Vagina (tissue), 2 donors: ENCODE measurements at places on chromosomes 13 and 19.

- DNase-seq = no peak
Measured at GRCh38 chr13:43908156-43909126, 28.7 kb downstream of the LACC1 start.

- no peak for DNase-seq
Measured at GRCh38 chr19:41064974-41065569, 23.2 kb upstream of the CYP2A13 start.

DNA sequence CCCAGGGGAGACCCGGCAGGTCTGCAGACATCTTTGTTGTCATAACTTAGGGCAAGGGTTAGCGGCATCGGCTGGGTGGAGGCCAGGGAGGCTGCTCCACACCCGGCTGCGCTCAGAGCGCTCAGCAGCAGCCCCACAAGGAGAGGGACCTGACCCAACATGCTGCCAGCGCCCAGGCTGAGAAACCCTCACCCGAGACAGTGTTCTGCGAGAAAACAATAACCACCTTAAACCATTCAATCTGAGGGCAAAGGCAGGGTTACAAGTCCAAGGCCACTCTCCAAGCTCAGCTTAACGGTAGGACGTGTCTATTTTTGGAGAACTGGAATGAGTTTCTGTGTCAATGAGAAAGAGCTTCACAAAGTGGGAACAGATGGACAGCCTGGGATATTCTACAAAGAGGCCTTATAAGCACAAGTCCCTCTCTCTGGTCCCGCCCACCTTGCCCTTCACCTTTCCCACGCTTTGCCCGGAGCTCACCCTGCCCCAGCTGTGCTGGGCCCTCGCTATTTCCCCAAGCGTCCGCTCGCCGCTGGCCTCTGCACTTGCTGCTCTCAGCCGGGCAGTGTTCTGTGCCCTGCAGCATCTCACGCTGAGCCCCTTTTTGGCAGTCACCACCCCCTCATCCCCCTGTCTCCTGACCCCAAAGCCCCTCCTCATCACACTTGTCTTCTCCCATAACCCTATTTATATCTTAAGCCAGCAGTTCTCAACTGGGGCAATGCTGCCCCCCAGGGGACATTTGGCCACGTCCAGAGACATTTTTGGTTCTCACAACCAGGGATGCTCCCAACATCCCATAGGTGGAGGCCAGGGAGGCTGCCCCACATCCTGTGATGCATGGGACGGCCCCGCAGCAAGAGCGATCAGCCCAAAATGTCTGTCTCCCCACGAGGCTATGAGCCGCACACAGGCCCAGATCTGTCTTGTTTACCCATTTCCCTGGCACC lies 17.6 kb downstream of the PPP1R12C start:
- no peak for DNase-seq

- DNase-seq = no peak
Measured at GRCh38 chr13:97448503-97449251, 14.7 kb downstream of the RAP2A start.

- DNase-seq = no peak
Measured at GRCh38 chr19:34960940-34961679, 2.9 kb downstream of the ZNF792 start.

DNA sequence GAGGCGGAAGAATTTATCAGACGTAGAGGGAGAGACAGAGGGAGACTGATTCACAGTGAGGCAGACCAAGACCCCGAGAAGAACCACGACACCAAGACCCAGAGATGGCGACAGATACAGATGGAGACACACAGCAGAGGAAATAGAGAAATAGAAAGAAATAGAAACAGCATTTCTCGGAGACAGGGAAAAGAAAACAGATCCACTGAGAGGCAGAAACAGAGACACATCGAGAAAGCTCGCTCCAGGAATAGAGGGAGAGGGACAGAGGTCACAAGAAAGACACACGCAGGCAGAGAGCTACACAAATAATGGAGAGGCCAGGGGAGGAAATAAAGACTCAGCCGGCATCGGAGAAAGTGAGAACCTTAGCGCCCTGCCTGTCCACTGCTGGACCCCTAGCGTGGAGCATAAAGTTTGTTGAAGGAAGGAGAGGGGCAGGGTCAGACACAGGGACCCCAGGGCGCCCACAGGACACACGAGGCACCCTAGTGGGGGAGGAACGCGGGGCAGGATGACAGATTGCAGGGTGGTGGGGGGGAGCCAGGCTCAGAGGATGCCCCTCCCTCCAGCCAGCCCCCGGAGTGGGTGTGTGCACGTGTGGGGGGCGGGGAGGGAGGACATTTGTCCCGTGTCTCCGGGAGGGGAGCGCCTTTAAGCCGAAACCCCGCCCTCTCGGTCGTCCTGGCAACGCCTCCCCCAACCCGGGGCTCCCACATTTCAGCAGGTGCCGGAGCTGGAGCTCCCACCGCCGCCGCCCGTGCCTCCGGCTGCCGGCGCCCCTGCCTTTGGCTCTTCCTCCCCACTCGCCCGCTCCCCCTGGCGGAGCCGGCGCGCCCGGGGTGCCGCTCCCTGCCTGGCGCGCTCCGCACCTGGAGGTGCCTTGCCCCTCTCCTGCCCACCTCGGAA lies at the start of gene PRKCG:
PRKCG (plus strand) TSS at position 716 of the 909 bp plus-strand sequence. CDS start 298 bp downstream, outside the sequence.
- no peak for DNase-seq

DNA sequence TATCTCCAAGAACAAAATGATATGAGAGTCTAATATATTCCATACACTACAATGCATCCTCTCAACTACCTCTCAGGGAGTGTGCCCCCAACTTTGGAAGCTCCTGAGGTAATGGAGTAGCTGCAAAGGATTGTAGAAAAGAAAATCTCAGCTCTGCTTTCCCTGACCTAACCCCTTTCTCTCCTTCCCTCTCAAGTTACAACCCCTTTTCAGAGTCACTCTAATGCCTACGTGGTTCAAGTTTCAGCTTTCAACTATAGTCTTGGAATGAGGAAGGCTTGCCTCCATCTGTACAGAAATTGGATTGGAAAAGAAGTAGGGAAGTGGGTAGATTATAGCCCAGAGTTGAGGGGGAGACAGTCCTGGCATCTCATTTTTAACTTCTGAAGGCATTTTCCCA lies 256.0 kb downstream of the PCDH9 start:
- no peak for DNase-seq

- no peak for DNase-seq
Measured at GRCh38 chr13:97341135-97341534, 92.8 kb upstream of the RAP2A start.

DNA sequence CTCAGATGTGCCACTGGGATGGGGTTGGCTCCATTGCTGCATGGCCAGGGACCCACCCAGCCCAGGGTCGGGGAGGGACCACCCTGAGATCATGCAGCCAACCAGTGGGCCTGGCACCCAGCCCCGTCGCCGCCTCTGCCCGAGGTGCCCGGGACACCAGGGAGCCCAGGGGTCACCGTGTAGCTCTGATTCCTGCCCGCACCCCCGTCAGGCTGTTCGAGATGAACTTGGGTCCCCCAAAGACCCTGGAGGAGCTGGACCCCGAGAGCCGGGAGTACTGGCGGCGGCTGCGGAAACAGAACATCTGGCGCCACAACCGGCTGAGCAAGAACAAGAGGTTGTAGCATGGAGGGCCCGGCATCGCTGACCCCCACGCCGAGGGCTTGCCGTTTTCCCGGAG lies 4.6 kb downstream of the MRPL54 start:
- no peak for DNase-seq

DNA sequence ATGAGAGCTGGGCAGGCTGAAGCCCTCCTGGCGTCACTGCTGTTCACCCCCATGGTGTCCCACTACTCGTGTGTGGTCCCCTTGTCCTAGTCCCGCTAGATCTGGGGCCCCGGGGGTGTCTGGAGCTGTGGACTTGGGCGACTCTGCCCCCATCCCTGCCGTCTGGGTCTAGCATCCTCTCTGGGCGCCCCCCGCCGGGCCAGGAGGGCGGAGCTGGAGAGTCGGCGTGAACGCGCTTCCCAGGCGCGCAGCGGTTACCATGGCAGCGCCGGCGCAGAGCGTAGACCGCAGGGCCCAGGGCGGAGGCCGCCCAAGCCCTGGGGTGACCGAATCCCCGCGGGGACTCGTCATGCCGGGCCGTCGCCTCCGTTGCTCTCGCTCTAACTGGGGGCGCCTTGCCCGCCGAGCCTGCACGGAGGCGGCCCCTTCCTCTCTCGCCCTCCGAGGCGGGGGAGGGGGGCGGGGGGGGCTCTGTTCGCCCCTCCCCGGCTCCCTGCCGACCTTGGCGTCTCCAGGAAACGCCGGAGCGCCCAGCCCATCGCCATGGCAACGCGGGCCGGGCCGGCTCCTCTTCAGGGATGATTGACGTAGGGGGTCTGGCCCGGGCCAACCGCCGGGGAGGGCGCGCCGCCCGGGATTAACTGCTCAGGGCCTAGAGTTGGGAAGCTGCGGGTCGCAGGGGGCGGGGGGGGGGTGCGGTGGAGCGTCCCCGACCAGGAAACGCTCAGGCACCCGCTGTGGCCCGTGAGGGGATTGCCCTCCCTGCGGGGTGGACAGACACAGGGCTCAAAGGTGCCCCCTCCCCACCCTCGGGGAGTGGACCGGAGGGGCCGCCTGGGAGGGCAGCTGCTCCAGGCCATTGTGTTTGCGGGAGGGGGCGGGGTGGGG lies 8.9 kb downstream of the ISYNA1 start:
- DNase-seq = no peak

DNA sequence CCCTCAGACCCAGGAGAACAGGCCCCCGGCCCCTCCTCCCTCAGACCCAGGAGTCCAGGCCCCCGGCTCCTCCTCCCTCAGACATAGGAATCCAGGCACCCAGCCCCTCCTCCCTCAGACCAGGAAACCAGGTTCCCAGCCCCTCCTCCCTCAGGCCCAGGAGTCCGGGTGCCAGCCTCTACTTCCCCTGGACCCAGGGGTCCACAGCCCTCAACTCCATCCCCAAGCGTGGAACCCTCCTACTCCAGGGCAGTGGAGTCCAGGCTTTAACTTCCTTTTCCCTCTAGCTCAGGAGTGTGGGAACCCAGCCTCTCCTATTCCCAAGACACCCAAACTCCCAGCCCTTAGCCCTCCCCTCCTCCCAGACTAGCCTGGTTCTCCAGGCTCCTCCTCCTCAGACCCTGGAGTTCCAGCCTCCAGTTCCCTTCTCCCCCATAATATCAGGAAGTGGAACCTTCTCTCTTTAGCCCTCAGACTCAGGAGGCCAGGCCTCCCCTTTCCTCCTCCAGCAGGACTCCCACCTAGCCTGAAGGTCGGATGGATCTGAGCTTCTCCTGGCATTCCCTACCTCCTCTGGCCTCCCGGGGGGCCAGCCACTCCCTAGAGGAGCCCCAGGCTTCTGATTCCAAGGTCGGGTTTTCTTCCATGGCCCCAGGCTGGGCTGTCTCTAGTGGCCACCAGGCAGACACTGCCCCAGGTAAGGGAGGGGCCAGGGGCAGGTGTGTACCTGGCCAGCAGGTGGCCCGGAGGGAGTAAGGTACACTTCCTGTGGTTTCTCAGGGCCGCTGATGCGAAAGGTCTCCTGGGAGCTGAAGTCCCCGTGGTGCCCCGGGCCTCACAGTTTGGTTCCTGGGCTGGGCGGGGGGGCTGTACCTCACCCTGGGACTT lies at the start of gene TMC4:
TMC4 (minus strand) TSS at position 690 of the 888 bp plus-strand sequence; CDS start at position 647, 43 bp downstream.
- no peak for DNase-seq

DNA sequence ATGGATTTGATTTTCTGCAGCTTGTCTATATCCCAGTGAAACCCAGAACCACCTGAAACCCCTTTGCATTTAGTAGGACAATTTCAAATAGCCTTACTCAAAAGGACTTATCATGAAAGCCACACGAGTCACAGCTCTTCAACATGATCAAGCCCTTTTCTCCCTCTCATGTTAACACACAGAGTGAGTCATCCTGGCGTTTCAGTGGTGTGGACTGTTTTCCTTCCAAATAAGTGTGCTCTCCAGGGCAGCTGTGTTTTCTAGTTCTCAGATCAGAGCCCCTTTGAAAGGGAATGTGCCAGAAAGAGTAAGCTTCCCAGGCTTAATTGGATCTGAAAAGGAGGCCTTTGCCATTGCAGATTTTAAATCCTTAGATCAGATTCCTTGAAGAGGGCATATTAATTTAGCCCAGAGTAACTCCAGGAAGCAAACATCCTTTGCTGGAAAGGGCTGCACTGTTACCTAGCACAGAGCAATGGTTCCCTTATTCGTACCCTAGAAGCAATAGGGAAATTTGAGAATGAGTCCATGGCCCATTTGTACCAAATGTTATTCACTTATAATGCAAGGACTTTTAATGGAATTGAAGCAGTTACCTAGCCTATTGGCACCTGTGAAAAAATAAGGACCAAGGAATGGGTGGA lies 51.3 kb downstream of the ERICH6B start:
- DNase-seq = no peak

DNA sequence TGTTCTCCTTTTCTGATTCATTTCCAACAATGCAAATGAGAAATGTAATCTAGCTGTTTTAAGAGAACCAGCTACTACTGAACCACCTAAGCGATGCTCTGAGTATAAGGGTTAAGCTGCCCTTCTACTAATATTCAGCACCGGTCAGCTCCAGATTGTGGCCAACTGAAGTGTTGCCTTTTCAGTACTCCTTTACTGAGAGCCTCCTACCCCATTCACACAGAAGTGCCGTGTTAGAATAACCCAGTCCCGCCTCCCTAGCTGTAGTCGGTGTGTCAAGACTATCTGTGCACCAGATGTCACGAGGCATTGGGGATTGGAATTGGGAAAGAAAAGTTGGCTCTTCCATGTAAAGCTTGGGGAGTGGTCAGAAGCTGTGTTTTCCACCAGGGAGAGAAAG lies 45.4 kb downstream of the FAM124A start:
- no peak for DNase-seq

- DNase-seq = no peak
Measured at GRCh38 chr13:29737061-29737460, 113.4 kb downstream of the UBL3 start.

DNA sequence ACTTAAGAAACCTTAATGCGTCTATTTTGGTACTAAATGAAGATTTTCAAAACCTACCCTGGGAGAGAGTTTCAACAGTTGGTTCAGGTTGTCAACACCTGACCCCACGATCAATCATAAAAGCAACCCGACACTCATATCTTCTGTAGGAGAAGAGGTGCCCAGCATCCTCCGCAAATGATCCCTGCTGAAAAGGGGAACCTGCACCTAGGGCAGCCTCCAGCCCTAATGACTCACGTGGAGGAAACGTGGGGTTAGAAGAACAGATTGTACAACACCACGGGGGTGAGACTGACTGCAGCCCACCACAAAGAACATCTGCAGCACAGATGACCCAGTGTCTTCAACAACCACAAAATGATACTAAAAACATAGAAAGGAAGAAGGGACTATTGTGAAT lies 116.3 kb downstream of the RAB20 start:
- DNase-seq = no peak

DNA sequence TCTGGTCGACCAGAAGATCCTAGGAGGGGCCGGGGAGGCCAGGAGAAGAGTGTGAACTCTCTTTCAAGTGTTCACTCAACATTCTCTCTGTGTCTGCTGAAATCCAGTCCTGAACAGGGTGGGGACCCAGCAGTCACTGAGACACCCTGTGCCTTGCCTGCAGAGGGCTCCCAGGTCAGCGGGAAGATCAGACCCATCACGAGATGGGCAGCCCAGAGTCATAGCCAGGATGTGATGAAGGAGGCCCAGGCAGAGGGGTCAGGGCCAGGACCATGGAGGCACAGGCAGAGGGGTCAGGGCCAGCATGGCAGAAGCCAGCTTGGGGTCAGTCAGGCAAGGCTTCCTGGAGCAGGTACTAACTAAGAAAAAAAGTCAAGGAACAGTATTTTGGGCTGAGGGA lies 9.4 kb downstream of the NUMBL start:
- no peak for DNase-seq

- no peak for DNase-seq
Measured at GRCh38 chr13:32427852-32428580, at the start of gene N4BP2L1. Gene N4BP2L1, minus strand, starts transcription at chr13:32428130. Its CDS starts 48 bp downstream, at chr13:32428082.

GRCh38 chr13:45238945-45239795 lies 38.3 kb upstream of the KCTD4 start:
- no peak for DNase-seq
